ENCODE measurements at places on chromosomes 13 and 19. TPM values are rescaled to one million over a fixed set of nuclear protein-coding genes. Genes with fewer than 3 reads are reported as not detected.

- no peak for DNase-seq
These were observed 178.0 kb upstream of the KL start for GRCh38 chr13:32837973-32838927.

DNA sequence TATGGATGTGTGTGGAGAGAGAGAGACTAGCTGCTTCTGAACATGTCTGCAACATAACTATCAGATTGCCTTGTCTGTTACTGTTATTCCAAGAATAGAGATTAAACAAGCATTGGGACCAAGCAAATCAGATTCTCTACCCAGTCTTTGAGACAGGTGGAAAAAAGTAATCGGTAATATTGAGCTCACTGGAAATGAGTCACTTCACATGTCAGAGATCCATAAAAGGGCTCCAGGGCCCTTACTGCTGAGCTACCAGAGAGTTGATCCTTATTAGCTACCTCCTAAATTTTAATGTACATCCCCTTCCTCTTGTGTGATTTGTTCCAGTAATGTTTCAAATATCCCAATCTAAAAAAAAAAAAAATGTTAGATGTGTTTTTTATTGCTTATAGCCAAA, 2118.0 kb downstream of the PCDH9 start:
- no peak for DNase-seq

DNA sequence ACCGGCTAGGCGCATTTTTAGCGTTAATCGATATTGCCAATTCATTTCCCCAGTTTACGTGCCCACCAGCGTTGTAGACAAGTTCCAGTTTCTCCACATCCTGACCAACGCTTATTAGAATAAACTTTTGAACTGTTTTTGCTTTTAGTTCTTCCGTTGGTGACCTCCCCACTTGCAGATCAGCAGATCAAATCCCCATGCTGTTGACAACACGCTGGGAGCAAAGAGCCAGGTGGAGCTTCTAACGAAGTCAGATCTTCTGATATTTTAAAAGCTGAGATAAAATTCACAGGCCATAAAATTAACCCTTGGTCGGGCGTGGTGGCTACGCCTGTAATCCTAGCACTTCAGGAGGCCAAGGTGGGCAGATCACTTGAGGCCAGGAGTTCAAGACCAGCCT, 21.2 kb downstream of the RCN3 start:
- DNase-seq = no peak

GRCh38 chr13:114074671-114075315, 57.6 kb downstream of the RASA3 start:
- DNase-seq = no peak

GRCh38 chr13:56314765-56315164, 826.0 kb upstream of the PRR20A start:
- DNase-seq = no peak

- no peak for DNase-seq
These were observed 347.6 kb downstream of the KLF5 start for GRCh38 chr13:73406454-73406853.

DNA sequence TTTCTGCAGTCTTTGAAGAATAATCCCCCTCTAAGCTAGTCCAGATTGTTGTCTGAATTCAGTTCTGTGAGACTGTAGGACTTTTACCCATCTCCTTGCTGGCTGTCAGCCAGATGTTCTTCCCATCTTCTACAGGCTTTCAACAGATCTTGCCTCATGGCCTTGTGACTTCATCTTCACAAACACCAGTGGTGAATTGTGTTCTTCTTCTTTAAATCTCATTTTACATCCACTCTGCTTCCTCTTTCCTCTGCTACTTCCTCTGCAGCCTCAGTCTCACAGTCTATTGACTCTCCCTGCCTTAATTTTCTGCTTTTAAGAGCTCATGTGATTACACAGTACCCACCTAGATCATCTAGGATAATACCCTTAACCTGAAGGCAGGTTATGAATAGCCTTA, 859.0 kb upstream of the SLITRK1 start:
- no peak for DNase-seq

GRCh38 chr19:3544742-3545668, 6.0 kb downstream of the TEKTIP1 start:
- peak; percentile 86 for DNase-seq

DNA sequence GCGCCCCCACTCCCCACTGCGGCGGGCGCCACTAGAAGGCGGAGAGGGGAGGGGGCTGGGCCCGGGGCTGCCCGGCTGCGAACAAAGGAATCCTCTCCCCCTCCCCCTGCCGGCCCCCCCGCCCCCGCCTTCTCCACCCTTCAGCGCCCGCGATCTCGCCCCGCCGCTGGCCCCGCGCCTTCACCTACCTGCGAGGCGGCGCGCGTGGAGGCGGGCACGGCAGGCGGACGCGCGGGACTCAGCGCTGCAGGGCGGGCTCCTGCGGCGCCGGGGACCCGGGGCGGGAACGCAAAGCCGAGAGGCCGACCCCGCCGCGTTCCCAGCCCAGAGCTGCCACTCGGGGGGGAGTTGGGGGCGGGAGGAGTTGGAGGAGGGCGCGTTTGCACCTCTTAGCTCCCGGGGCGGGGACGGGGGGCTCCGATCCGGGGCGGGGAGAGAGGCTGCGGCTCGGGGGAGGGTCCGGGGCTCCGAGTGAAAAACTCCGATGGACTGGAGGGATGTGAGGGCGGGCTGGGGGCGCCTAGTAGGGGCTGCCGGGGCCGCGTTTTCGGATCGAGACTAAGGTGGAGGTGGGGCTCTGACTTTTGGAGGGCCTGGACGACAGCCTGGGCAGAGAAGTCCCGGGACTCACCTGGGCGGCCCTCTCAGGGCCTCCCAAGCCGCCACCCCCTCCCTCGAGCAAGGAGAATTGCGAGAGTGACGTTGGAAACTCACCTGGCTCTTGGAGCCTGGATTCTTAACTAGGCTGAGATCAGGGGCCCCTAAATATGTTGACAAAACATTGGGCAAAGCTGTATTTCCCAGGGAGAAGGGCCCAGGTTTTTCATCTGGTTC, at the start of gene FBN3:
FBN3 (minus strand) TSS at position 332 of the 834 bp plus-strand sequence. CDS start 2,112 bp downstream, outside the sequence.
- no peak for DNase-seq

- DNase-seq = no peak
These were observed 109.6 kb downstream of the TEX26 start for GRCh38 chr13:31042049-31042448.

GRCh38 chr19:55156202-55157063, 1.1 kb downstream of the TNNI3 start:
- no peak for DNase-seq

DNA sequence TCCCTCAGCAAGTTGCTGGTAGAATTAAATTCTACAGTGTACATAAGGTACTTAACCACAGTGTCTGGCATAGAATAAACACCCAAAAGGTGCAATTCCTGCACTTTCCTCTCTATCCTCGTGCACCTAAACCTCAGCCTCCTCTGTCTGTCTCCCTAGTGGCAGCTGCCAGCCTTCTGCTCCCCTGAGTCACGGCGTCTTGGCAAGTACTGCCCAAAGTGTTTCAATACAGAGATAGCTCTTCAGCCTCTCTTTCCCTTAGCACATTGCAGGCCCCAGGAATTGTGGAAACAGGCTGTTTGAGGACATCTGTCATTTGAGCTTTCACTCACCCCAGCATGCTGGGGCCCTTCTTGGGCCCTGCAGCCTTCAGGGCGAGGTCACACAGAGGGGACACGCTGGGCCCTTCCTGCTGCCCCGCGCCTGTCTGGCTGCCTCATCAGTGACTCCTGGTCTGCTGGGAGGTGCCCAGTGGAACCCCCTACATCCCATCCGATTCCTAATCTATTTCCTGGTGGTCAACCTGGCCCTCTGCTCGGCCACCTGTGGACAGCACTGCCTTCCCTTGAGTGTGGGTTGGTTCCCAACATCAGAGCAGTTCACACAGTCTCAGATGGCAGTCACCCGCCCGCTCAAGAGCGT, 19.3 kb downstream of the COL4A2 start:
- no peak for DNase-seq

DNA sequence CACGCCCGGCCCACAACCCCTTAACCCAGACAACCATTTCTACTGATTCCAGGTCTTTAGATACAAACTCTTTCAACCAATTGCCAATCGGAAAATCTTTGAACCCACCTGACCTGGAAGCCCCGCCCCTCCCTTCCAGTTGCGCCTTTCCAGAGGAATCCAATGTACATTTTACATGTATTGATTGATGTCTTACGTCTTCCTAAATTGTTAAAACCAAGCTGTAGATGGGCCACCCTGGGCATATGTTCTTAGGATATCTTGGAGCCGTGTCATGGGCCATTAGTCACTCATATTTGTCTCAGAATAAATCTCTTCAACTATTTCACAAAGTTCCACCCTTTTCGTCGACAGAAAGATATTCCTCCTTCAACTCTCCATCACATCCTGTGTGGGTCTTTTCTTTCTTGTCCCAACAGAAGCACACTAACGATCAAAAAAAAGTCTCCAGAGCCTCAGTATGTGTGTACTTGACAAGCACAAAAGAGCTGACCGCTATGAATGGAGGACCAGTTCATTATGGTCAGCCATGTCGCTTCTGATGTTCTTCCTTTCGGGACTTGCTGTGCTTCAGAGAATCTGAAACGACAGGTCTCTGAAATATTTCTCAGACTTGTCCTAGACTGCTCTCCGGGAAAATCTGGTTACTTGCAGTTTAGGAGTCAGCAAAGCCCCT, 601 bp upstream of the ZNF749 start:
- DNase-seq = no peak

DNA sequence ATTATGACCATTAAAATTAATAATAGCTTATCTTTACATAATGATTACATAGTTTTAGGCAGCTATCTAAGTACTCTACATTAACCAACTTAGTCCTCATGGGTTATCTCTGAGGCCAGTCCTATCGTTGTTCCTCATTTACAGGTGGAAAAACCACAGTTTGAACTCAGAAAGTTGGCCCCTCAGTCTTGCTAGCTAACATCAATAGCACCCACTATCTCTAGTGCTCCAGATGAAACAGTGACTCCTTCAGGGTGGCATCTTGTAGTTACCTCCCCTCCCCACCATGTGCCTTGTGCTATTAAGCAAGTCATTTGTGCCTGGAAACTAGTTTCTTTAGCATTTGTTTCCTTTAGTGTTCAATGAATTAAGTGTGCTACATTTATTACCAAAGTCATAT, 1086.7 kb downstream of the EFNB2 start:
- DNase-seq = no peak

DNA sequence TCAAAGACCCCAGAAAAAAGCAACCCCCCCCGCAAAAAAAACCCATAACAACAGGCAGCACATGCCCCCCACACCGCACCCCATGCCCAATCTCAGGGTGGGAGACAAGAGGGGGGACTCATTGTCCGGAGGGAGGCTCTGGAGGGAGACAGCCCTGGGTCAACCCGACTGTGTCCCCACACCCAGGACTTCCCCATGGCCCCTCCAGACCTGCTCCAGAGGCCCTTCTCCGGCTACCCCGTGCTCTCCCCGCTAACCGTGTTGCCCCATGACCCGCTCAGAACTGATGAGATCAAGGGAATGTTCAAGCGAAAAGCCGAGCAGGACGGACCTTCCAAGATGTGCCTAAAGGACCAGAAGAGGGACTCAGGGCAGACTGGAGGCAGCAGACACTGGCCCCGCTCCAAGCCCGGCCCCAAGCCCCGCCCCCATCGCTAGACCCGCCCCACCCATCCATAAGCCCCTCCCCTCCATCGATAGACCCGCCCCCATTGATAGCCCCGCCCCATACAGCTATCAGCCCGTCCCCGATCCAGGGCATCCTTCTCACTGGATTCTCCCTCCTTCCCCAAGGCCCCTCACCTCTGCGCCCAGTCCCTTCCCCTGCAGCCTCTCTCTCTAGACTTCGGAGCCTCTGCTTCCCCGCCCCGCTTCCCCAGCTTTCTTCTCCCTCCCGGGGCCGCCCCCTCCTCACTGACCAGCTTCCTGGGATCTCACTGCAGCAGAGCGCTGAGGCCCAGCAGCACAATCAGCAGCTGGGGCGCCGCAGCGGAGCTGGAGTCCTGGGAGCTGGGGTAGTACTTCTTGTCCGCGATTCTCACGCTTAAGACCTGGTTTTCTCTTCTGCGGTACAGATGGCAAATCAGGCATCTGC, 2.2 kb downstream of the BST2 start:
- DNase-seq = no peak

DNA sequence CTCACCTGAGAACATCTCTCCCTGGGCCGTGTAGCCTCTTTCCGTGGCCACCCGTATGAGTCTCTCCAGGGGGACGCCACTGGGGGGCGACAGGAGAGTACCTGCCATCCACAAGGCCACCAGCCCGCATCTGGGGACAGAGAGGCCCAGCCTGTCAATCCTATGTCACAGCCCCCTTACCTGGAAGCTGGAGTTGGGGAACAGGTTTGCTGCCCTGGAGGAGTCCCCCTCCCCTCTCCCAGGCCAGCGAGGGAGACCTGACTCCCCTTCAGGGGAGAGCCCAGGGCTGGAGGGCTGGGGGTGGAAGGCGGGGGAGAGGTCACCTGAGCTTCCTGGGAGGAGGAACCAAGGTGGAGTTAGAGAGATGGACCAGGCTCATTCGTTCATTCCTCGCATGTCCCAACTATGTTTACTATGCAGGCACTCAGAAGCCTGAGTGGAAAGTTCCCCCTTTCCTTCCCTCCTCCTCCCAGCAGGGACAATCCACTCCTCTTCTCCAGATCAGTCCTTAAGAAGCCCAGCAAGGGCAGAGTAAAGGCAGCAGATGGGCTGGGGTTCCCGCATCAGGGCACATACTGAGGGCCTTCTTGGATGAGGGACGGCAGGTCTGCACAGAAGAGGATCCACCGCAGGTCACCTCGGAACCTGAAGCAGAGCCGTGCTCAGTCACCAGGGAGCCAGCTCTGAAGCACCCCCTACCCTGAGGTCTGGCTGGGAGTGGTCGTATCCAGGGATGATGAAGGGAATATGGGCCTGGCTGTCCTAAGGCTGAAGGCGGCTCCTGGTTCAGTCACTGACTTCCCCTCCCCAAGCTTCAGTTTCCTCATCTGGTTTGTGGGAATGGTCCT, 5.5 kb downstream of the ACTMAP start:
- no peak for DNase-seq

DNA sequence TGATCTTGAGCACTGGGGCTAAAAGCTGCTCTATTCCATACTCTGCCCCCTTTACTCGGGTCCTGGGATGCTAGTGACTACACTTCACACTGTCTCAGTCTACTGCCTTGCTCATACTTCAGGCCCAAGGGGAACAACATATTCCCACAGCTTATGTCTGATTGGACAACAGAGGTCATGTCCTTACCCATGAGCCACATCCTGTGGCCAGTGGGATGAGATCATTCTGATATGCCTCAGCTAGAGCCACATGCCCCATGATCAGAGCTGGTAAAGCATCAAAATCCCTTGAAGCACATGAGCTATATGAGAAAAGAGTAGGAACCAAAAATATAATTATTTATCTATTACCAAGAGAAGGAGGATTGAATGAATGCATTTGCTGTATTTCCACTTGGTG, 290.1 kb upstream of the TSHZ3 start:
- DNase-seq = no peak

The DZIP1 gene
- total RNA-seq = 63.7 TPM

The NBEA gene
- 77.5 TPM for total RNA-seq

The ZFP14 gene
- 18.5 TPM for total RNA-seq

The NLRP5 gene
- not detected for total RNA-seq

The CD209 gene
- total RNA-seq = 1.3 TPM

The SPTBN4 gene
- total RNA-seq = 155 TPM
